ENCODE measurements at places on chromosomes 3 and 15. TPM values are rescaled to one million over a fixed set of nuclear protein-coding genes. Genes with fewer than 3 reads are reported as not detected.

DNA sequence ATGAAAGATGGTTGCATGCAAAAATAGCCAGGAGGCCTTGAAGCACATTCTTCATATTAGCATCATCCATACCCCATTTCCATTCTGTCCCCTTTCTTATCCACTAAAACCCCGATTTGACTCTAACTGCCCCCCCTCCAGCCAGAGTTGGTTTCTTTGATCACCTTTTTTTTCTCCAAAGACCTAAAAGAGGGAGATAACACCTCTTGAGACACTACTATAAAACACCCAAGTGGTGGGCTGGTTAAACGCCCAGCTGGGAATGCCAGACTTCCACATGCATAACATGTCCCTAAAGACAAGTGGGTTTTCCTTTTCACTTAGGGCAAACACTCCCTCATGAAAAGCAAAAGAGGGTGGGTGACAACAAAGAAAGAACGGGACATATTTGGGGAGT is 133.9 kb upstream of the WNT5A start:
- H3K4me3 ChIP-seq, result no peak overlapping the region
- no peaks in the 10 kb centered on the region for H3K36me3 ChIP-seq
- no peak overlapping the region for H3K27ac ChIP-seq
- no peak for DNase-seq
- no peaks in the 10 kb centered on the region for H3K27me3 ChIP-seq
- H3K4me1 ChIP-seq, result no peaks in the 10 kb centered on the region

GRCh38 chr3:68972358-68972979 is 40.1 kb upstream of the TAFA4 start:
- no peaks in the 10 kb centered on the region for H3K4me1 ChIP-seq
- no peak overlapping the region for H3K27ac ChIP-seq
- H3K36me3 ChIP-seq, result peaks cover 4% of the 10 kb centered on the region
- DNase-seq, result peak; percentile 83
- H3K27me3 ChIP-seq, result no peaks in the 10 kb centered on the region

The SAMD7 gene
- total RNA-seq, result not detected

DNA sequence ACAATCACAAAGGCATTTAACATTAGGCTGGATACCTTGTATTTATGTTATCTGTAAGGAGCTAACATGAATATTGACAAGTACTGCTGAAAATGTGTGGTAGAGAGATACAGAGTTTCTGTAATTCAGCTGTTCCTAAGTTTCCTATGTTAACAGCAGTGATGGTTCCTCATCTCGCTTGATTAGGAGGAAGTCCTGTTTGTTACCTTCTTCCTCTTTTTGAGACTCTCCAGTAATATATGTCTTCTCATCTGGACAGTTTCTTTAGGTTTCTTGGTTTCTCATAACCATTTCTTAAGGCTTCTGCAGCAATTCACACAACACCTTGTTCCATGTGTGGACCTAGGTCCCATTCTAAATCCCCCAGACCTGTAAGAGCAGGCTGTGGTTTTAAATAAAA is 11.4 kb upstream of the PEX5L start:
- no peak overlapping the region for H3K27ac ChIP-seq
- no peaks in the 10 kb centered on the region for H3K36me3 ChIP-seq

DNA sequence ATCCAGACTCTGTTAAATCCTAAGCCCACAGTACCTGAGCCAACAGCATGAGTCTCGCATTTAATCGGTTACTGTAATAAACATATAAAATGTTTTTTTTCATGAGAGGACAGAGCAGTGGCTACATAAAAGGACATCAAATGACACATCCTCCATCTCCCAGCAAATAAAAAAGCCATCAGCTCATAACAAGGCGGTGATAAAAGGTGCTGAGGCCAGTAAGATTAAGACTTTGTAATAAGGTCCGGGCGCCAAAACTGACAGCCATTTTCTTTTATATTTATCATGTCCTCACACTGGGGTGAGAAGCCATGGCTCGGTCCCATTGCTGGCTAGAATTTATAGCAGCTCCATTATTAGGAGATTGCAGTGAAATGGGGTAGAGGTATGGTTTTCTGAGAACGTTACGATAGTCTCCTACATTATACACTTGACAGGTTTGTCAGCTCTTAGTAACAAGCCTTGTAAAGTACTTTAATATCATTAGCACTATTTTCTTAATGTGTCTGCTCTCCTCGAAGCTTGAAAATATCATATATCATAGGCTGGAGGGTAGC is 977.8 kb upstream of the NR2F2 start:
- H3K36me3 ChIP-seq, result no peaks in the 10 kb centered on the region
- H3K27me3 ChIP-seq, result no peaks in the 10 kb centered on the region
- H3K4me3 ChIP-seq, result no peak overlapping the region
- peak; percentile 51 for DNase-seq

- H3K36me3 ChIP-seq, result no peaks in the 10 kb centered on the region
- no peak overlapping the region for H3K27ac ChIP-seq
- no peak for DNase-seq
- no peaks in the 10 kb centered on the region for H3K4me1 ChIP-seq
These were observed 3.9 kb upstream of the DNASE1L3 start for GRCh38 chr3:58214484-58215316.

The CCDC51 gene
- 14.4 TPM for total RNA-seq

- H3K36me3 ChIP-seq, result no peaks in the 10 kb centered on the region
- peak; percentile 54 for DNase-seq
- H3K4me1 ChIP-seq, result peaks cover 19% of the 10 kb centered on the region
- no peaks in the 10 kb centered on the region for H3K27me3 ChIP-seq
- no peak overlapping the region for H3K27ac ChIP-seq
- no peak overlapping the region for H3K4me3 ChIP-seq
These were observed 26.6 kb downstream of the FBLN2 start for GRCh38 chr3:13575459-13576061.

GRCh38 chr3:102189541-102189940 is 245.3 kb upstream of the ZPLD1 start:
- no peaks in the 10 kb centered on the region for H3K27me3 ChIP-seq
- DNase-seq, result no peak
- no peak overlapping the region for H3K4me3 ChIP-seq

GRCh38 chr3:71984843-71985613 is 200.1 kb upstream of the PROK2 start:
- no peaks in the 10 kb centered on the region for H3K27me3 ChIP-seq
- DNase-seq, result no peak
- no peak overlapping the region for H3K4me3 ChIP-seq
- no peaks in the 10 kb centered on the region for H3K36me3 ChIP-seq
- H3K4me1 ChIP-seq, result no peaks in the 10 kb centered on the region

- no peaks in the 10 kb centered on the region for H3K27me3 ChIP-seq
- H3K36me3 ChIP-seq, result no peaks in the 10 kb centered on the region
- H3K4me1 ChIP-seq, result peaks cover 25% of the 10 kb centered on the region
- no peak overlapping the region for H3K4me3 ChIP-seq
These were observed 4.4 kb downstream of the GABPB1 start for GRCh38 chr15:50350621-50351020.

GRCh38 chr3:124810970-124811369 is 76.2 kb downstream of the ITGB5 start:
- no peaks in the 10 kb centered on the region for H3K27me3 ChIP-seq
- H3K36me3 ChIP-seq, result peaks cover 11% of the 10 kb centered on the region
- no peak overlapping the region for H3K27ac ChIP-seq
- peaks cover 15% of the 10 kb centered on the region for H3K4me1 ChIP-seq
- H3K4me3 ChIP-seq, result no peak overlapping the region
- no peak for DNase-seq

The TRIM42 gene
- total RNA-seq, result not detected

DNA sequence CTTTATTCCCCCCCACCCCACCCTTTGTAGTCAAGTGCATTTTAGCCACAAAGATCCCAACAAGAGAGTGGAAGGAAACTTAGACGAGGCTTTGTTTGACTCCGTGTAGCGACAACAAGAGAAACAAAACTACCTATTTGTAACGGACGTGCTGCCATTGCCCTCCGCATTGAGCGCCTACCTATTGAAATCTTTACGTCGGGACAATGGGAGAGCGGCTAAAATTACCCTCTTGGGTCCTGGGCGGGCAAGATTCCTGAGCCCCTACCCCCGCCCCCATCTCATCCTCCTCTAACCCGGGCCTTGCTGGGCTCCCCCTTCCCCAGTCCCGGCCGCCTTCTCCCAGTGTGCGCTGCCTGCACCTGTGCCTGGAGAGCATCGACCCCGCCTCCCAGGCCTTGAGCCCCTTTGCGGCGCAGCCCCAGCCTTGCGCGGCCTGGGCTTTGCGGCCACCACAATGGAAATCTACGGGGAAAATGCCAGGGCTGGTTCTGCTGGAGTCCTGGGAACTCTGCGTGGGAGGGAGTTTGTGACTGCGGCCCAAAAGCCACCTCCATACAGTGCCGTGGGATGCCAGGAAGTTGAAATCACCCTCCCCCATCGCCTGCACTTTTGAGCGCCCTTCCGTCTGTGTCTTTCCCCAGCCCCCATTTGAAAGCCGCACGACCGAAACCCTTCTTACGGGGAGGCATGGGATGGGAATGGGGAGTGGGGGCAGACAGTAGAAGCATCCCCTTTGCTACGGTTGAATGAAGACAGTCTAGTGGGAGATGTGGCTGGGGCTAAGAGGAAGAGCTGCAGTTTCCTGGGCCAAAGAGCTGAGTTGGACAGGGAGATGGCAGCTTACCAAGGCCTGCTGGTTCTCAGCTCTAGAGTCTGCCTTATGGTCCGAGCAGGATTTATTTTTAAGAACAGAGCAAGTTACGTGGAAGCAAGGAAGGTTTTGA is 1.1 kb upstream of the SOX2 start:
- H3K27me3 ChIP-seq, result peaks cover 86% of the 10 kb centered on the region
- no peak overlapping the region for H3K4me3 ChIP-seq
- H3K27ac ChIP-seq, result no peak overlapping the region
- peaks cover 15% of the 10 kb centered on the region for H3K4me1 ChIP-seq
- H3K36me3 ChIP-seq, result no peaks in the 10 kb centered on the region

- DNase-seq, result no peak
- H3K4me1 ChIP-seq, result no peaks in the 10 kb centered on the region
- no peak overlapping the region for H3K4me3 ChIP-seq
- H3K36me3 ChIP-seq, result no peaks in the 10 kb centered on the region
These were observed 18.6 kb upstream of the SLC2A2 start for GRCh38 chr3:171044835-171045793.

- no peaks in the 10 kb centered on the region for H3K27me3 ChIP-seq
- peak overlapping the region; percentile 74 for H3K27ac ChIP-seq
- no peak for DNase-seq
- H3K4me1 ChIP-seq, result peaks cover 9% of the 10 kb centered on the region
- no peaks in the 10 kb centered on the region for H3K36me3 ChIP-seq
- H3K4me3 ChIP-seq, result no peak overlapping the region
These were observed 108.1 kb downstream of the PDZRN3 start for GRCh38 chr3:73516631-73517030.

DNA sequence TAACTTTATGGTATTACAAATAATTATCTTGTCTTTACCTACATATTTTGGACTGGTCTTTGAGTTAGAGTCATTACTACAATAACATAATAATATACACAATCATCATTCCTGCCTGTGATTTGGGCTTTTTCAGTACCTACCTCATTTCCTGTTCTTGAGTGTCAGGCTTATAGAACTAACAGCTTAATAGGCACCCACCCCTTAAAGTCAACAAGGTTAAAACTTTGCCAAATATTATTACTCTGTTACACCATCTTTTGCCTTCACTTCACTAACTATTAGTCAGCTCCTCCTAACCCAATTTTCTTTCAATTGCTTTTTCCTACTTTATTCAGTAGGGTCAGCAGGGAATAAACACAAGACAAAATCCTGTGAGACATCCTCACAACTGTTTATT is 488.7 kb upstream of the AGTR1 start:
- no peaks in the 10 kb centered on the region for H3K36me3 ChIP-seq
- no peak overlapping the region for H3K4me3 ChIP-seq
- no peak for DNase-seq
- no peaks in the 10 kb centered on the region for H3K4me1 ChIP-seq
- H3K27me3 ChIP-seq, result no peaks in the 10 kb centered on the region

- no peak overlapping the region for H3K27ac ChIP-seq
- no peak overlapping the region for H3K4me3 ChIP-seq
- H3K36me3 ChIP-seq, result peaks cover 81% of the 10 kb centered on the region
- no peaks in the 10 kb centered on the region for H3K27me3 ChIP-seq
- no peak for DNase-seq
These were observed 5.7 kb downstream of the THBS1 start for GRCh38 chr15:39586387-39587095.

The PRSS50 gene
- 2.2 TPM for total RNA-seq

- H3K27me3 ChIP-seq, result no peaks in the 10 kb centered on the region
- H3K27ac ChIP-seq, result no peak overlapping the region
These were observed 21.3 kb downstream of the MEGF11 start for GRCh38 chr15:66232267-66232625.

The ROBO1 gene
- total RNA-seq, result 26.7 TPM

- no peaks in the 10 kb centered on the region for H3K36me3 ChIP-seq
- no peaks in the 10 kb centered on the region for H3K27me3 ChIP-seq
- H3K4me3 ChIP-seq, result no peak overlapping the region
- no peaks in the 10 kb centered on the region for H3K4me1 ChIP-seq
These were observed 4.0 kb downstream of the TNK2 start for GRCh38 chr3:195904368-195904767.

The BHLHE40 gene
- 84.4 TPM for total RNA-seq

- no peaks in the 10 kb centered on the region for H3K4me1 ChIP-seq
- H3K27ac ChIP-seq, result no peak overlapping the region
- no peak for DNase-seq
- H3K27me3 ChIP-seq, result no peaks in the 10 kb centered on the region
- no peaks in the 10 kb centered on the region for H3K36me3 ChIP-seq
- no peak overlapping the region for H3K4me3 ChIP-seq
These were observed 11.5 kb downstream of the CTSH start for GRCh38 chr15:78933187-78933822.

The IL17RB gene
- total RNA-seq, result 0.88 TPM

DNA sequence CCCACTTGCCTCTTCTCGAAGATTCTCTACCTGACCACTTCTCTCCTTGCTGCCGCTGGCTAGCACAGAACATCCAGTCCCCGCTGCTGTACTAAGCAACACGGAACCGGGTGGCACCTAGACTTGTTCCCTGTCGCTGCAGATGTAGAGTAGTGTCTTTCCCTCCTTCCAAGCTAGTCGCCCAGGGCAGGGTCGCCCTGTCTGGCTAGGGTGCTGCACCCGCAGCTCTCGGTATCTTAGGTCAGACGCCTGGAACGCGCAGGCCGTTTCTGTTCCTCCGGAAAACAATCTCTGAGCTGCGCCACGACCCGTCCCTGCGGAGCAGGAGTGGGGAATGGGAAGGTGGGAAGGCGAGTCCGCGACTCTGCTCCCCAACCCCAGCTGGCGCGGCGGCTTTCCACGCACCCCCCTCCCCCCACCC is 758 bp upstream of the SNX33 start:
- peaks cover 41% of the 10 kb centered on the region for H3K4me1 ChIP-seq
- no peaks in the 10 kb centered on the region for H3K36me3 ChIP-seq
- no peak for DNase-seq
- peak overlapping the region; percentile 96 for H3K27ac ChIP-seq
- peak overlapping the region; percentile 79 for H3K4me3 ChIP-seq
